ENCODE measurements at places on chromosomes 6 and 20.

GRCh38 chr20:51800060-51800871 is 2.1 kb downstream of the SALL4 start:
- DNase-seq = peak; percentile 33

- no peak for DNase-seq
Measured at GRCh38 chr6:3367630-3368029, 89.2 kb downstream of the SLC22A23 start.

- DNase-seq = no peak
Measured at GRCh38 chr6:33683051-33683571, 28.4 kb downstream of the UQCC2 start.

GRCh38 chr20:33188421-33188820 is 20.5 kb downstream of the BPIFA2 start:
- no peak for DNase-seq

DNA sequence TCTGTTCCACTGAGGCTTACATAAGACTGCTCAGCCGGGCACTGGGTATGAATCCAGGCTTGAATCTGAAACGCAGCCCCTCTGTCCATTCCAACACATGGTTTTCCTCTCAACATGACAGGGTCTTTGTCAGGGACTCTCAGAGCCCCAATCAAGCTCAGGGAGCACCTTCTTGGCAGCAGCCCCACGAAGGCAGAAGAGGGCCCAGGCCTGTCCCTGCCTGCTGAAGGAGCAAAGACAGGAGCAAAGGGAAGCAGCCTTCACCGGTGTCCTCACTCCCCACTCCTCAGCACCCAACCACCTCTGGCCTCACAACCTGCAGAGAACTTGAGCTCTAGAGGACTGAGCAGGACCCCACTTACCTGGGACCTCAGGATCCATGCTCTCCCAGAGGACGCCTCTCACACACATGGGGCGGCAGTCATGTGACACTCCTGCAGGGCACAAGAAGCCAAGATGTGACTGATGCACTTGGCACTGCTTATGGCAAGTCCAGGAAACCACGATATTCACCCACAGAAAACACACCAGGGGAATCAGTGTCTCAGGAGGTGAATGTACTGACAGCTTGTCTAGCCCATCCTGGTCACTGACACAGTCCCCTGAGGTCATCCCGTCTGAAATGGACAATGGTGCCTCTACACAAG is 4.3 kb downstream of the SNHG17 start:
- DNase-seq = no peak

DNA sequence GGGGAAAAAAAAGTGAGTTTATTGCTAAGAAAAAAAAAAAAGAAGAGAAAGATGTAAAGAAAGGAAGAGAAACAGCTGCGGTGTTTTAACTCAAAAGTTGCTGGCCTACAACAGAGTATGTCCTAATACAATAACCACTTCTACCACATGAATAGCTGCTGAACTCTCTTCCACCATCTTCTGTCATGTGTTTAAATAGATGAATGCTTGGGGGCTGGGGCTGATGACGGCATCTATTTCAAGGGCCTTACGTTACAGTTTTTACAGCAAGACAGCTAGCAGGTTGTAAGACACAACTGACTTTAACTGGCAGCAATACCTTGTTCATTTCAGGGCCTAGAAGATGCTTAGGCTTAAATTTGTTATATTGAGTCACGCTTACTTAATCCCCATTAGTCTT is 50.4 kb downstream of the MAP3K7 start:
- DNase-seq = no peak

Measured in GM18507 (cell line).